CD4-positive, alpha-beta T cell treated with Interleukin-2 at 100 ng/mL for 4 hours (primary cell): ENCODE measurements at places on chromosomes 7 and 10.

GRCh38 chr10:130463876-130464364 lies 327.7 kb downstream of the GLRX3 start:
- no peak for DNase-seq

DNA sequence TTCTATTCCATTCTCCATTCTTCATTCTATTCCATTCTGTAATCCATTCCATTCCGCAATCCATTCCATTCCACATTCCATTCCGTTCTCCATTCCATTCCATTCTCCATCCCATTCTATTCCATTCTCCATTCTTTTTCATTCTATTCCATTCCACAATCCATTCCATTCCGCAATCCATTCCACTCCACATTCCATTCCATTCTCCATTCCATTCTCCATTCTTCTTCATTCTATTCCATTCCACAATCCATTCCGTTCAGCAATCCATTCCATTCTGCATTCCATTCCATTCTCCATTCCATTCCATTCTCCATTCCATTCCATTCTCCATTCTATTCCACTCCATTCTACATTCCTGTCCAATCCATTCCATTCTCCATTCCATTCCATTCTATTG lies 85.2 kb downstream of the NSUN6 start:
- no peak for DNase-seq

DNA sequence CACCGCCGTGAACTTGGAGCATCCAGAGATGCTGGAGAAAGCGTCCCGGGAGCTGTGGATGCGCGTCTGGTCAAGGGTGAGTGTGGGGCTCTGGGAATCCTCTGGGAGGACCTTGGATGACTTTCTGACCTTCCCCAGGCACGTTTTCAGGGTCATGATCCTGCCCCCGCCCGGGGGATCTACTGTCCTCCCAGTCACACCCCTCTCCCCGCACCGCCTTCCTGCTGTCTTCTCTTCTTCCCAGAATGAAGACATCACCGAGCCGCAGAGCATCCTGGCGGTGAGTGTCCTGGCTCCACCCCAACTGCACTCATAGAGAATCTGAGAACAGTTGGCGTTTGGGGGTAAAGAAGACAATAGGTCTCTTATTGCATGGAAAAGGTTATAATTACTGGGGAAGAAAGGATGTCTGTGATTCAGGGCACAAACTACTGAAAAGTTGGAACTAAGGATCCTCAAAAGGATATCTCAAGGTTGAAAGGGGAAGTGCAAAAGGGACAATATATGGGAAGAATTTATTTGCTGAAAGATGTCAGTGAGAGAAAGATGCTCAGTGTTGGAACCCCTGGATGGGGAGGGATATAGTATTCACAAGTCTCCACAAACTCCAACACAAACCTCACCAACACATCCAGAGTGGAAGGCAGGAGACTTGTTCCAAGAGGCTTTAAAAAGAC lies 1.9 kb downstream of the GSTK1 start:
- DNase-seq, result peak; percentile 54

DNA sequence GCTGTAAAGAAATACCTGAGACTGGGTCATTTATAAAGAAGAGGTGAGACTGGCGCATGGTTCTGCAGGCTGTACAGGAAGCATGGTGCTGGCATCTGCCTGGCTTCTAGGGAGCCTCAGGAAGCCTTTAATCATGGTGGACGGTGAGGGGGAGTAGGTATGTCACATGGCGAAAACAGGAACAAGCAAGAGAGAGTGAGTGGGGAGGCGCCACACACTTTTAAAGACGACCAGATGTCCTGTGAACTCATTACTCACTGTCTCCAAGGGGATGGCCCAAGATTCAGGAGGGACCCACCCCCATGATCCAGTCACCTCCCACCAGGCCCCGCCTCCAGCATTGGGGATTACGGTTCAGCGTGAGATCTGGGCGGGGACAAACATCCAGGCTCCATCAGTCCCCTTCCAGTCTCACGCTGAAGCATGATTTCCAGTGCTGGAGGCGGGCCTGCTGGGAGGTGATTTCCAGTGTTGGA lies 3.2 kb downstream of the ZNF316 start:
- no peak for DNase-seq
